ENCODE measurements at places on chromosomes 3 and 15.

GRCh38 chr3:101020351-101021015, 27.3 kb upstream of the ABI3BP start:
- H3K27ac ChIP-seq = no peak overlapping the region
- H3K4me3 ChIP-seq = no peak overlapping the region
- H3K36me3 ChIP-seq = no peaks in the 10 kb centered on the region
- H3K27me3 ChIP-seq = no peaks in the 10 kb centered on the region

GRCh38 chr3:85360742-85361387, 402.1 kb downstream of the CADM2 start:
- H3K36me3 ChIP-seq = no peaks in the 10 kb centered on the region
- no peaks in the 10 kb centered on the region for H3K4me1 ChIP-seq
- no peak overlapping the region for H3K27ac ChIP-seq
- H3K4me3 ChIP-seq = no peak overlapping the region
- no peaks in the 10 kb centered on the region for H3K27me3 ChIP-seq
- DNase-seq = peak; percentile 21

DNA sequence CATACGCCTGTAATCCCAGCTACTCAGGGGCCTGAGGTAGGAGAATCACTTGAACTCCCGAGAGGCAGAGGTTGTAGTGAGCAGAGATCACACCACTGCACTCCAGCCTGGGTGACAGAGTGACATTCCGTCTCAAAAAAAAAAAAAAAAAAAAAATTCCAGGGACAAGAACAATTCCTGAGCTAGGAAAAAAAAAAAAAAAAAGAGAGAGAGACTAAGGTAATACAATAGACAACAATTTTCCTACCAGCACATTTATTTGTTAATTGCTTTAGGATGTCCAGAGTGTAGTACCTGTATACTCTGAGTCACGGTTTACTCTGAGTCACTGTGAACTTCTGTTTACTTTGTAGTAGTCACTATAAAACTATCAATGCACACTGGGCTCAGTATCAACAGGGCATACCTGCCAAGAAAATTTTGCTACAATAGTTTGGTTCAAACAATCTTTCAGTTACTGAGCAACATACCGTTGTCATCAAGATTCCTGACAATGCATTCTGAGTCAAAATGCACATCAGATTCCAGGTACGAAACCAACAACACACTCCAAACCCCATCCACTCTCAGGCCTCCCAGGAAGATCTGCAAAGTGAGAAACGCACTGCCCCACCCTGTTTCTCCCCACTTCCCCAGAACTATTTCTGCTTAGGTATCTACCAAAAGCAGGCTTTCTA, 28.3 kb downstream of the IGF2BP2 start:
- no peak overlapping the region for H3K27ac ChIP-seq
- peaks cover 11% of the 10 kb centered on the region for H3K27me3 ChIP-seq
- no peaks in the 10 kb centered on the region for H3K36me3 ChIP-seq

DNA sequence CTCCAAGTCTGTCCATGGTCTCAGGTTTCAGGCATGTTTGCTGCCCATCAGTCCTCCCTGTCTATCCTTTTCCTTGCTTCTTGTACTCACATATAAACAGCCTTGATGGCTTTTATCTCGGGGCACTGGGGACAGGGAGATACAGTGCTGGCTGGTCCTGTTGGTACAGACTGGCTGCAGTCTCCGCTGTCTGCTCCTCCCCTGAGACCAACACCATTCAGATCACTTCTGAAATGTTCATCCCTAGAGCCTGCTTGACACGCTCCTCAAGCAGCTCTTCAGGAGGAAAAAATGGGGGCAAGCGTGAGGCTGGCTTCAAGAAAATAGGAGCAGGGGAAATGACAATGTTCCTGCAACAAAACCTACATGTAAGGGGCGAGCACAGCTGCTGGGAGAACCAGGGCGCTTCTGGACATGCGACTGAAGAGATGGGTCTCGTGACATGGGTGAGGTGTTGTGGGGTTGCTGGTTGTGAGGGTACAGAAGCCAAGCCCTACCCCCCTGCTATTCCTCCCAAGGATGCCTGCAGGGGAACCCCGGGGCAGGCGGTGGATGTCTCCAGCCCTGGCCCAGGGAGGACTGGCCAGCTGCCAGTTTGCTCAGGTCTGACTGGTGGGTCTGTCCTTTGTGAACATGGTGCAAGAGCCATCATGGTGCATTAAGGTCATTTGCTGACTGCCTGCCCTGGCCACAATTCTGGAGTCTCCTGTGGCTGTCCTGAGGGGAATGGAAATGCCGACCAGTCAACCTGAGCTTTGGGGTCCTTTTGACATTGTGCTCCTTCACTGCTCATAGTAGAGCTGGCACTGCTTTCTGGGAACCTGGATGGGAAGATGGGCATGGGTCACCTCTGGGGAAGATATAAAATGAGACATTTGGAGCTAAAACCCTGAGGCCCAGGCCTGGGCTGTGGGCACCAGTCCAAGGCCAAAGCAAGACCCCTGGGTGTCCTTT, 40.1 kb downstream of the KY start:
- H3K4me1 ChIP-seq = no peaks in the 10 kb centered on the region
- no peak overlapping the region for H3K27ac ChIP-seq
- peaks cover 20% of the 10 kb centered on the region for H3K27me3 ChIP-seq
- no peak overlapping the region for H3K4me3 ChIP-seq
- DNase-seq = no peak

Data from activated naive CD4-positive, alpha-beta T cell treated with anti-CD3 and anti-CD28 coated beads, Interleukin-2, amount 10 ng/mL, durations not matched to agents 7 days and 5 days (primary cell).